HEK293T (cell line): ENCODE measurements at places on chromosomes 12 and 14.

DNA sequence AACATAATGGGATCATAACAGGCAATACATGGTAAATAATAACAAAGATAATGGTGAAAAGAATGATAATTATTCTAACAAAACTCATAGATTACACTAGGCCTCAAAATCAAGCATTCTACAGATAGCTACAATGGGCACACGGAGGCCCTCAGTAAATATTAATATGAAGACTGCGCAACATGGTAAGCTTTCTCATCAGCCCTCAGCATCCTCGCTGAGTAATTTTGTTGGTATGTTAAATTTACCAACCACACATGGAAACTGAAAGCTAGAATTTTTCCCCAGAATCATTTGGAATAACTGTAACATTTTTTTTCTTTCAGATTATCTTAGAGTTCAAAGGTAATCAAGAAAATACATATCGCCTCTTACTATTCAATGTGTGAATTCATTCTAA lies 74.2 kb upstream of the PYGL start:
- no peak for DNase-seq

GRCh38 chr12:3554371-3555115 lies 63.5 kb downstream of the PRMT8 start:
- DNase-seq = no peak

GRCh38 chr14:84885061-84885460 lies 644.9 kb upstream of the FLRT2 start:
- DNase-seq = no peak

- peak; percentile 61 for DNase-seq
Measured at GRCh38 chr14:92511453-92512238, 1.9 kb upstream of the RIN3 start.

DNA sequence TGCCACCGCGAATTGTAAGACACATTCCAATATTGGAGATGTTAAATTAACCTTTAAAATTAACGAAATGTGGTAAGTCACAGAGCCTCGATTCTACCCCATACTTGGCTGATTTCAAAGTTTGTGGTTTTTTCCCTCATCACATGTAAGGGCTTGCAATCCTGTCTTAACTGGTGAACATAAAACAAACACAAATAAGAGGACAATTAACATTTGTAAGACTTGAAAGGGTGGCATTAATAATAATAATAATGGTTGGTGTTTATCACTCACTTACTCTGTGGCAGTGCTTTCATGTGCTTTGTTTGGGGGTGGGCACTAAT lies 26.6 kb downstream of the PPFIBP1 start:
- DNase-seq = no peak
